ENCODE measurements at places on chromosomes 11 and 22. TPM values are rescaled to one million over a fixed set of nuclear protein-coding genes. Genes with fewer than 3 reads are reported as not detected.

ASPHD2 gene
- 8.0 TPM for total RNA-seq

B3GAT3 gene
- total RNA-seq = 26.6 TPM

RAG2 gene
- total RNA-seq = 0.10 TPM

MMP3 gene
- total RNA-seq = not detected

ALG8 gene
- 55.7 TPM for total RNA-seq

SERPING1 gene
- total RNA-seq = 35.7 TPM

CCDC179 gene
- total RNA-seq = not detected

MMP27 gene
- not detected for total RNA-seq

SYCE3 gene
- total RNA-seq = 0.66 TPM

Data from spinal cord (tissue), 10 donors.